Right ventricle myocardium inferior (tissue), 1 donor: ENCODE measurements at places on chromosomes 13 and 19.

DNA sequence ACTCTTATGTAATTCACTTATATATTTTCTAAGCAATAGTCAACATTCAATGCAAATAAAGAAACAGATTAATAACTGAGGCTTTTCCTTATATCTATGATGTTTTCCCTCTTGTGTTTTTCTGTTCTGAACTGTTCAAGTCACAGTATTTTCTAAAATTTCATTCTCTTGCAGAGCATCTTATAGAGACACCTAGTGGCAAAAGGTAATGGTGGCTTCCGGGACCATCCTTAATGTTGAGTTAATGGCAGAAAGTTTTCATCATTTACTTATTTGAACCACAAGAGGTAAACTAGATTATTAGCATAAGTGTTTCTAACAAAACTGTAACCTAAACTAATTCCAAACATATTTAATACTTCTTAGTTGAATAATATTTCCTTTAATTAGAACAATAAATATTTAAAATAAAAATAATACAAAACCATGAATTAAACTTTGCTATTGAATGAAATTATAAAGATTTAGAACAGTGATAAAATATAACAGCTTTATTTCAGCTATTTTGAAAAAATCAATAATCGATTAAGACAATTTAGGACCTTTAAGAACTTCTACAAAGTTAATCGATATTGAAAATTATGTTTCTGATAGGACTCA lies 1.7 kb upstream of the SLITRK5 start:
- no peak for DNase-seq

DNA sequence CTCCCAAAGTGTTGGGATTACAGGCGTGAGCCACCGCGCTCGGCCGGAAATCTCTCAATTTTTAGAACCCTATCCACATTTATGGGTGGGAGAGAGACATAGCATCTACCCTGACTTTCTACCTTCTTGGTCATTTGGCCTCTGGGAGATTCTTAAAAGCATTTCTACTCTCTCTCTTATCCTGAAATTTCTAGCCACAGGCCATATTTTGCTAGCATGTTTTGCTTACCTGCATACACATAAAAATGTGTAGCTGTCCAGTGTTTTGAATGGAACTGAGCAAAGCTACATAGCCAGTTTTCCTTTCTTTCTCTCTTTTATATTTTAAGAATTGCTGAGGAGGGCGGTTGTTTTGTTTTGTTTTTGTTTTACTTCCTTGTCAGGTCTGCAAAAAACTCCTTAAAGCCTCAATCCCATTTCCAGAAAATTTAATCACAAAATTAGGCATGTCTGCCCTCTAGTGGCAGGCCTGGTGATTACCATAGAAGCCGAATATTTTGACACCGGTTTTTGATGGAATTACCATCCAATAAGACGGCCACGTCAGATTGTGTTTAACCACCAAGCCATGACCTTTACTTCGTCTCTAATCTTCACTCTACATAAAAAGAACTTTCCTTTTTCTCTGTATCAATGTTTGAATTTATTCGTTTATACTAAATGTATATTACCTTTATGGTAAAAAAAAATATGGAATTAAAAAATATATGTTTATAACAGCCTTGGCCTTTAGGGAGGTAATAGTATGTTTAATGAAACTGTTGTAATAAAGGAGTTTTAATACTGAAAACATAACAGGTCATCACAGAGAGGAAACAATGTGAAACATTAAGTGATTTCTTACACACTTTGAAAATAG lies 34.4 kb upstream of the OXGR1 start:
- DNase-seq: no peak

DNA sequence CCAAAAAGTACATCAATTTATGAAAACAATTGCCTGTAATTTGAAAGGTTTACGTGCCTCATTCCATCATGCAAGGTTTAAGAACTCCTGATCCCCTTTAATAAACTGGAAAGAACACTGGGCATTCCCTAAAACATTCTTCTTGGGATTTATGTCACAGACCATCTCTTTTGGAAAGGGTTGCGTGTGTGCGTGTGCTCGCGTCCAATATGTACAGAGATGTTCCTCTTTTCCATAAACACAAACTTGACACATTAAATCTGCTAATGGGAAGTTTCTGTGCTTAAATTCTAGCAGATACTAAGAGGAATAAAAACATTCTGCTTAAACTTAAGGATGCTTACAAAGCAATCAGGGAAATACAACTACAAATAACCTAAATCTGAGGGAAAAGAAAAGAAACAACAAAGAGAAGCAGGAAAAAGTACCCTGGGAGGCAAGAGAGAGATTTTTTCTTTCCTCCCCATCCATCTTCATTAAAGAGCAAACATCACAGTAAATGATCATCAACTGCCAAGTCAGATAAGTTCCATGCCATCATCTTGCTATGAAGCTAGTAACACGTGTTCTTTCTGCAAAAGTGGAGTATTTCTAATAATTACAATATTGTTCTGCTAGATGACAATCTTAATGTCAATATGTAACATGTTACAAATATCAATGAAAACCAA lies 83.7 kb downstream of the STK24 start:
- no peak for DNase-seq

GRCh38 chr13:40139896-40140520 lies 484.5 kb downstream of the COG6 start:
- no peak for DNase-seq

- no peak for DNase-seq
Observed at GRCh38 chr13:80903911-80904310, 563.0 kb upstream of the SPRY2 start.

- no peak for DNase-seq
Observed at GRCh38 chr13:26010487-26011207, 41.2 kb downstream of the SHISA2 start.

DNA sequence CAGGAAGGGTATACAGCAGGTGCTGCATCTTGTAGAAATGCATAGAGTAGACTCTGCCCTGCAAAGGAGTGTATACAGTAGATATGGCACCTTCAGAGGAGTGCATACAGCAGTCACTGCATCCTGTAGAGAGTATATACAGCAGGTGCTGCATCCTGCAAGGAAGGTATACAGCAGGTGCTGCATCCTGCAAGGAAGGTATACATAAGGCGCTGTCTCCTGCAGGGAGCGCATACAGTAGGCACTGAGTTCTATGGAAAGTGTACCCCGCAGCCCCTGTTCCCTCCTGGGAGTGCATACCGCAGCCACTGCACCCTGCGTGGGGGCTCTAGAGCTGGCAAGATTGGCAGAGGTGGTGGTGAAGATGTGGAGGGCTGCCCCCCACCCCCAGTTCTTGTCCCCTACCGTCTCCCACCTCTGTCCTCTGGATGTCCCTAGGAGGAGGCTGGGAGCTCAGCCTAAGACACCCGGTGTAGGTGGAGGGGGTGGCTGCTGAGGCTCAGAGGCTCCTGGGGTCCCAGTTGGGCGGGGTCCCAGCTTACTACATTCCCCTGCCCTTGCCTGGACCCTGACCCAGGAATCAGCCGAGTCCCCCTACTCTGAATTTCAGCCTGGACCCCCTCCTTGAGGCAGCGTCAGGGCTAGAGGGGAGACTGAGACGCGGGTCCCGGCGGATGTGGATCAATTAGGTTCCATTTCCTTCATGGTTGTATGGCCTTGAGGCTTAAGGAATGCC lies 2.3 kb upstream of the ADAMTSL5 start:
- DNase-seq: no peak

DNA sequence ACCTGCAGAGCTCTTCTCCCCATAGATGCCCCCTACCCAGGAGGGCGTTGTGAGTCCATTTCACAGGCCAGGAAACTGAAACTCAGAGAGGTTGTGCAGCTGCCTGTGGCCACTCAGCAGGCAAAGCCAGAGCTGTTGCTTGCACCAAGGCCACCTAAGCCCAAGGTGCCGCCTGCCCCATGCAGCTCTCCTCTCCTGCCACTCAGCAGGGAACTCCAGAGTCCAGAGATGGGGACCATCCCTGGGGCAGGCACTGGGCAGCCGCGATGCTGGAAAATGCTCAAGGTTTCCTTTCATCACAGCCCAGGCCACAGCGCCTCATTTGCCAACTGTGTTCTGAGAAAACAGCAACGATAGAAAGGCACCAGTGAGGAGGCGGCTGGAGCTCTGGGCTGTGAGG lies 41.0 kb upstream of the PEPD start:
- DNase-seq: no peak

GRCh38 chr13:109869312-109870237 lies 83.2 kb upstream of the IRS2 start:
- DNase-seq: peak; percentile 85

DNA sequence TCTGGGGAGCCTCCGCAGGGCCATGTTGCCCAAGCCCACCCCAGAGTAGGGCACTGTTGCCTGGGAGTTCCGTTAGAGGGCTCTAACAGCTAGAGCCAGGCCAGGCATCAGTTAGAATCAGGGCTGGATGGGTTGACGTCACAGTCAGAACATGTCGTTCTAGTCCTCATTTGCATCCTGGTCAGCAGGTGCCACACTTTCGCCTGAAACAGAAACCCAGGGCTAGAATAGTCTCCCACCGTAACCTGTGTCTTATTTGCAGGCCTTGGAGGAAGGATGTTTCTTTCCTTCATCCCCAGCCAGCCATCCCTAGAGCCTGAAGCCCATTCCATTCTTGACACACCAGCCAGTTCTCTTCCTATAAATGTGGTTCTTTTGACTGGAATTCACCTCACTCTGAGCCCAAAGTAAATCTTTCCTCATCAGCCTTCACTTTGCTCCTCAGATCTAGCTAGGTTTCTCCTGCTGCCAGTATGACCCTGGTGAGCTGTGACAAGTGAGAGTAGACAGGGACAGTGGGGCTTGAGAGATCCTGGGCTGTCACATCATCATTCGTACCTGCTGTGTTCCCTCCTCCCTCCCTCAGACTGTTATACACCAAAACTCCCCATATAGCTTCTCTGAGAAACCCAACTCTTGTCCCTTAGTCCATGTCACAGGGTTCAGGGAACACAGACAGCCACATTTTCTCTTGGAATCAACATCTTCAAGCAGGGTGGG lies 12.2 kb upstream of the CCDC97 start:
- DNase-seq: no peak

- no peak for DNase-seq
Observed at GRCh38 chr19:2768365-2769132, 14.5 kb downstream of the SGTA start.

GRCh38 chr19:5897189-5897969 lies 6.2 kb downstream of the NDUFA11 start:
- DNase-seq: no peak

- no peak for DNase-seq
Observed at GRCh38 chr13:33963134-33963533, 145.2 kb downstream of the RFC3 start.

DNA sequence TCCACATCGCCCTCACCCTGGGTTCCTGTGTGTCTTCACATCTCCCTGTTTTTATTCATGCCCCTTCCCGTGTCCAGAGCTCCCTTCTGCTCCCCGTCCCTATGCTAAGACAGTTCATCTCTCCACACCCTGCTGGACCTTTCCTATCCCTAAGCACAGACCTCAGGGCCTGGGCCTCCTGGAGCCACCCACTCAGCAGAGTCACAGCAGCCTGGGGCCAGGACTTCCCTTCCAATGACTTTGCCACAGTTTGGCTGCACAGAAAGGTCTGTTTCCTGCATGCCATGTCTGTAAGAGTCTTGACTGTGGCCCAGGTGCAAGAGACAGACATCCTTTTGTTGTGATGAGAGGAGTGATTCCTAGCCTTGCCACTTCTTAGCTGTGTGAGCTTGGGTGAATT lies 470.7 kb downstream of the TSHZ3 start:
- DNase-seq: no peak

GRCh38 chr13:93727211-93728141 lies 500.9 kb downstream of the GPC6 start:
- DNase-seq: no peak

- DNase-seq: no peak
Observed at GRCh38 chr13:20128459-20128931, 32.4 kb downstream of the GJA3 start.

GRCh38 chr13:114146629-114147028 lies 14.2 kb upstream of the RASA3 start:
- DNase-seq: no peak

DNA sequence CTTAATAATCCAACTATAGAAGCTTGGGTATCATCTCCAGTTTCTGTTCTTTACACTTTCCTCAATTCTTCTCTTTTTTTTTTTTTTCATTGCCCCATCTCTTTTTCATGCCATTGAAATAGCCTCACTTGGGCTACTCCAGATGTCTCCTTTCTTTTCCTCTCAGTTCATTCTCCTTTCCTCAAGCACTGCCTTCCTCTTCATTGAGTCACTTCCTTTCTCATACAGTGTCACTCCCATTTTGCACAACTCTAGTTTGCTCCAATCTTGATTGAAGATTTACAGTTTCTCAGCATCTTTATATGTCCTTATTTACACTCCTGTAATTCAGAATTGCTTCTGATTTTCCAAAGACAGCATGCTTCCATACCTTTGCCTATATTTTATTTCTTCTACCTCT lies 61.3 kb downstream of the IPO5 start:
- no peak for DNase-seq

DNA sequence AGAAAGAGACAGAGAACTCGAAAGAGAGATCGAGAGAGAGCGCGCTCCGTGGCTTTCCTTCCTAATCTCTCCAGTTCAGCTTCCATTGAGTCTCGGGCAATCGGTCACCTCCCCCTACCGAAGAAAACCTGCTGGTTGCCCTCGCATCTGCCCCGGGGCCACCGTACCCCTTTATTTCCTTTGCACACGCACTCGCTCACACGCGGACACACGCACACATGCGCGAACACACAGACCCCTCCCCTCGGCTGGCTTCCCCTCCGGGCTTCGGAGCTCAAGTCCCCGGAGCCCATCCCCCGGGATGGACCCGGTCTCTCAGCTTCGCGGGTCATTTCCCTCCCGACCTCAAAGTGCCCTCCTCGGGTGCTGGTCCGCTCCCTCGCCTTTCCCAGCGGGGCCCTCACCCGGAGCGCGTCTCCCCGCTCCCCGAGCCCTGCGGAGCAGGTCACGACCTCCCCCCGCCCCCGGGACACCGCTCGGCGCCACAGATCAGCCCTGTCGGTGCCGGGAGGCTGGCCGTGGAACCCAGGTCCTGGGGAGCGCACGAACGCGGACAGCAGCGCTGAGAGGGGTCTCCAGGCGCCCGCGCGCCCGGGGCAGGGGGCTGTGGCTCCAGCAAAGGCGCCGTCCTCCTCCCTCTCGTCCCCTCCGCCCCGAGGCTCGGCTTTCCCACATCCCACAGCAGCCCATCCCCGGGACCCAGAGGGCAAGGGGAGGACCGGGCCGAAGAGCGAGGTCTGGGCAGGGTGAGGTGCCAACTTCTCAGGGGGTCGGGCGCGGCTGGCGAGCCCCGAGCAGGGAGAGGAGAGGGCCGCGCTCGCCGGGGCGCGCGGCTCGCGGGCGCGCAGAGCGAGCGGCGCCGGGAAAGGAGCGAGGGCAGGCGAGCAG lies 1.8 kb downstream of the DACH1 start:
- peak; percentile 73 for DNase-seq

- no peak for DNase-seq
Observed at GRCh38 chr13:102586615-102587014, 10.2 kb upstream of the TPP2 start.
